ENCODE measurements at places on chromosomes 2 and 18.

DNA sequence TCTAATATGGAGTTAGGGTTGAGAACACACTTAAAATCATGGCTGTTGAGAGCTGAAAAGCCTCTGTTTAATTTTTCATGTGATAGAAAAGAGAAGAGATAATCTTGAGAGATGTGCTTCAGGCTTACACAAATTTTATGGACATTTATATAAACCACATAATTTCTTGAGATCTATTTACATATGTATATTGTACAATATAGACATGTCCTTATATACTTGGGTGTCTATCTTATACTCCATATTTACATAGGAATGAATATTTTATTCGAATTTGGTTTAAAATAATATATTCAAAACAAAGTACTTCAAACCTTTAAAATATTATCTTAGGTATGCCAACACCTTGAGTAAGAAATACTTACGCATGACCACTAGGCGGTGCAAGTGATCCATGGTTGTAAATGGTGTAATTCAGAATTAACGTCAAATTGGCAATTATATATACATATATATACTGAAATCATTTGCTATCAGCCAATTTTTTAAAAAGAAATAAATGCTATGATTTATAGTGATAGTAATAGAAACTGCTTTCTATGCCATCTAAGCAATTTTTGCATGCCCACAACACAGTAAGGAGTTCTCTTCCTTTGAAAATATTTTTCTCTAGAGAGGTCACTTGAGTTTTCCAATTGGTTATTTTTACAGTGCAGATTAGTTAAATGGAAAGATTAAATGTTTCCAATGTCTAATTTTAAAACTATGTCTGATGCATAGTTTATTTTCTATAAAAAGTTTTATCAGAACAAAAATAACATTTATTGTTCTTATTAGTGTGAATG, 37.6 kb upstream of the SPAG16 start:
- peak; percentile 58 for DNase-seq

GRCh38 chr2:26921323-26921722, 49.1 kb upstream of the MAPRE3 start:
- DNase-seq = no peak

GRCh38 chr18:47492691-47493090, 241.2 kb upstream of the SKOR2 start:
- no peak for DNase-seq

DNA sequence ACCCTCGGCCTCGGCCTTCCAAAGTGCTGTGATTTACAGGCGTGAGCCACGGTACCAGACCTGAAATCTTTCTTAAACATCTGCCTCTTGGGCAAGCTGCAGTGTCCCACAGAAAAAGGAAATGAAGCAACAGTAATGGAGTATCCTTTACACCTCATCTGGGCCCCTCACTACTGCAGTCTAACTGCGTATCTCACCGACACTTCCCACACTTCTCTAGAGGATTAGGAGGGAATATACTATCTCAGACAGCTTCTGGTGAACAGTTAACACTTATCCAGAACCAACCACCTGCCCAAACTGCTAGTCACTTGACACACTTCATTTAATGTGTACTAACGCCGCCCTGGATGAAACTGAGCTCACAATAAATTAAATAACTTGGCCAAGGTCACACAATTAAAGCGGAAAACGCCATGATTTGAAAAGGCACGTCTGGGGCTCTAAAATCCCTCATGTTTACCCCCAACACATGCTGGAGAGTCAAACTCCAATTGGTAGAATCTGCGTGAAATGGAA, 993 bp downstream of the COX7A2L start:
- DNase-seq = peak; percentile 41

DNA sequence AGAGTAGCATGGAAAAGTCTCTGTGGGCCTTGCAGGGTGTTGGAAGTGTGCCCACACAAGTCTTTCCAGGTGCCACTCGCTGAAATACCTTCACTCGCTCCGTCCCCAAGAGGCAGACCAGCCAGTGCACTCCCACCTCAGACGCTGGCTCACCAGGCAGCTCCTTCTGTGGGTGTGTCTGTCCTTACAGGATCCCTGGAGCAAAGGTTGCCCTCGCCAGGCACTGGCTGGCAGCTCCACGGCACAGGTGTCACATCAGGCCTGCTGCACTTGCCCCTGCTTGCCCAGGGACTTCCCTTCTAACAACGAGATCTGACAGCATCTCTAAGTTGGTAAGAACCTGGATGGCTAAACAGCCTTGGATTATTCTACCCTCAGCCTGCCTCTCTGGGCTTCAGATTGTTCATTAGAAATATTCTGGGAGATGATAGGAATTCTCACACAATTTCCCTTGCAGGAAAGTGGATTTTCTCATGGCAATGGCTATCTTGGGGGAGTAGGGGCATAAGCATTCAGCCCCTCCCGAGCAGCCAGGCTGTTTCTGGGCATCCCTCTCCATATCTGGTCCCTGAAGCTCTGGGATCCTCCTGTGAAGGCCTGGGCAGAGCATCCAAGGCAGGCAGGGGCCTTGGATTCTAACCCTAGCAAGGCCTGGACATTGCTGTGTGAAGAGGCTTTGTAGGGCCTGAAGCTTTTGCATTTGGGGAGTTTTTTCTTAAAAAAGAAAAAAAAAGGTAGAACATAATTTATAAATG, 262.1 kb downstream of the MYCN start:
- no peak for DNase-seq

DNA sequence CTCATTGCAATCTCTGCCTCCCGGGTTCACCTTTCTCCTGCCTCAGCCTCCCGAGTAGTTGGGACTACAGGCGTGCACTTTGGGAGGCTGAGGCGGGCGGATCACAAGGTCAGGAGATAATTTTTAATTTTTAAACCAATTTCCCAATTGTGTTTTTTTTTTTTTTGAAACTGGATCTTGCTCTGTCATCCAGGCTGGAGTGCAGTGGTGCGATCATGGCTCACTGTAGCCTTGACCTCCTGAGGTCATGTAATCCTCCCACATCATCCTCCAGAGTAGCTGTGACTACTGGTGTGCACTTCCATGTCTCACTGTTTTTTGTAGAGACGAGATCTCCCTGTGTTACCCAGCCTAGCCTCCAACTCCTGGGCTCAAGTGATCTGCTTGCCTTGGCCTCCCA, 49.3 kb downstream of the GLS start:
- no peak for DNase-seq

DNA sequence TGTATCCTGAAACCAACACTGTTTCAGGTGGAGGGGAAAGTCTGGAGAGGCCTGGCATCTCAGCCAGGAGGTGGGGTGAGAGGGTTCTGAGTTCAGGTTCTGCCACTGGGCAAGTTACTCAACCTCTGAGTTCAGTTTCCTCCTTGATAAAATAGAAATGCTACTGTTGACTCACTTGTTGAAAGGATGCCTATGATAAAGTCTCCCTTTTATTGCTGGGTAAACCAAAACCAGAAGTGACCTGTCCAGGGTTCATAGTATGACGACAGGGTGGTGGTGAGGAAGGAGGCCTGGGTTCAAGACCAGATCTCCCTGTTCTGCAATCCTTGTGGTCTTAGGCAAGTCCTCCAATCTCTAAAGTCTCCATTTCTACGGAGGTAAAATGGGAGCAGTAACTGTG, 232.7 kb downstream of the PRKCE start:
- DNase-seq = no peak

DNA sequence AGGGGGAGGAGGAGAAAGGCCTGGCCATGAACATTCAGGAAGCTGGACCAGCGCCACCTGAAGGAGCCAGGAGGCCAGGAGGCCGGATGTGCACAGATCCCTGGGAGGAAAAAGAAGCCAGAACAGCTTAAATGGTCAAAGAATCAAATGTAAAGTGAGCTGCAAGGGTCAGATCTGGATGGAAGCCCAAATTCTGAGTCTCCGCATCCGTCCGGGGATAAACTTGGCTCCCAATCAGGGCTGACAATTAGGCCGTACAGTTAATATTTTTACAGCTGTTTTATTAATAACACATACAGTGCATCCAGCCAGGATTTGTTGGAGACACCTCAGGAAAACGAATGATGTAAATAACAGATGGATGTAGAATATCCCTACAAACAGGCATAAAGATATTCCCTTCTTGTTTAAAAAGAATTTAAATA, 495.1 kb upstream of the TCF4 start:
- DNase-seq = no peak

DNA sequence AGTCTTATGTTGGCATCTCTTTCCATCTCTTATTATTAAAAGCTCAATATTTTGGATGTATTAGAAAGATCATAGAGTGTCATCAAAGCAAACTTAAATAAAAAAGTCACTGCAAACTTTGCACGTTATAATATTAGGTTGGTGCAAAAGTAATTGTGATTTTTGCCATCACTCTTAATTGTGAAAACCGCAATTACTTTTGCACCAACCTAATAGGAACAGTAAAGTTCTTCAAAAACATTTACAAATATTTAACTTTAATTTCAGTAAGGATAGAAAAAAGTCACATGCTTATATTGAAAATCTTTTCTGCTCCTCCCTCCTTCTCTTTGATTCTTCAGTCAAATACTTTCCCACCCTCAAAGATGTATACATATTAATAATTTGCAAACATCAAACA, 51.5 kb downstream of the ZNF521 start:
- no peak for DNase-seq

Data from CD4-positive, alpha-beta T cell treated with Interleukin-4 for 1 hour (primary cell).